Esophagus mucosa (tissue), 1 donor: ENCODE measurements at places on chromosomes 16 and 17. TPM values are rescaled to one million over a fixed set of nuclear protein-coding genes. Genes with fewer than 3 reads are reported as not detected.

DNA sequence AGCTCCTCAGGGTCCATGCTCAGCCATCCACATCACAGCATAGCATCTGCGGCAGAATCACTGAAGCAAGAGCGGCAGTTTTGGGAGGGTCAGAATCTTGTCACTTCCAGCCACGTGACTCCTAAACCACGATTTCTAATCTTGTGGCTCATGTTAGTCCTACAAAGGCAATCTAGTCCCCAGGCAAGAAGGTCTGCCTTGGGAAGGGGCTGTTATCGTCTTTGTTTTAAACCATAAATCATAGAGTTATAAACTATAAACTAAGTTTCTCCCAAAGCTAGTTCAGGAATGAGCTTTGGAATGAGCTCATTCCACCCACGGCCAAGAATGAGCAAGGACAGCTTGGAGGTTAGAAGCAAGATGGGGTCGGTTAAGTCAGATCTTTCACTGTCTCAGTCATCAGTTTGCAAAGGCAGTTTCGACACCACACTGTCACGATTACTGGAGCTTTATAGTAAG is 20.8 kb upstream of the DNAH17 start:
- no peak for ATAC-seq

DNA sequence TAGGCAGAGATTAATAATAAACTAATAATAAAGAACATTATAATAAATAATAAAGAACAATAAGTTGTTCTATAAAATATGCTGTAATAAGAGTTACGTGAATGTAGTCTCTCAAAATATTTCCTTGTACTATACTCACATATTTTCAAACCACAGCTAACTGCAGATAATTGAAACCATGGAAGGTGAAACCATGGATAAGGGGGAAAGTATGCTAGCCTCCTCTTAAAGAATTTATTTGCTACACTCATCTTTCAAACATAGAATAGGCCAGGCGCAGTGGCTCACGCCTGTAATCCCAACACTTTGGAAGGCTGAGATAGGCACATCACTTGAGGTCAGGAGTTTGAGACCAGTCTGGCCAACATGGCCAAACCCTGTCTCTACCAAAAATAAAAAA is 18.5 kb downstream of the CYTH1 start:
- ATAC-seq = no peak

GRCh38 chr17:34351096-34351495 is 5.2 kb upstream of the CCL13 start:
- no peak for ATAC-seq

DNA sequence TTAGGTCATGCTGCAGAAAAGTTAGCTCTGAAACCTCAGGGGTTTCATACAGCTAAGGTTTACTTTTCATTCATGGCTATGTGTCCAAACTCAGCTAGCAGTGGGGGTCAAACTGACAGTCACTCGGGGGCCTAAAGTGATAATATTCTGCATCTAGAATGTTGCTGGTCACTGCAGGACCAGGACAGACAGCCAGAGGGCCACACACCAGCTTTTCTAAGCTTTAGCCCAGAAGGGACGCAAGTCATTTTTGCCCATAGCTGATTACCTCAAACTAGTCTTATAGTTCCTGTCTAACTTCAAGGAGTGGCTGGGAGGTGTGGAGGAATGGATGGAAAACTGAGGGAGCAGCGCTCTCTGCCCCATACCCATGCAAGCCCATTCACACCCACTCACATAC is 163.0 kb upstream of the NLRP1 start:
- ATAC-seq = no peak

DNA sequence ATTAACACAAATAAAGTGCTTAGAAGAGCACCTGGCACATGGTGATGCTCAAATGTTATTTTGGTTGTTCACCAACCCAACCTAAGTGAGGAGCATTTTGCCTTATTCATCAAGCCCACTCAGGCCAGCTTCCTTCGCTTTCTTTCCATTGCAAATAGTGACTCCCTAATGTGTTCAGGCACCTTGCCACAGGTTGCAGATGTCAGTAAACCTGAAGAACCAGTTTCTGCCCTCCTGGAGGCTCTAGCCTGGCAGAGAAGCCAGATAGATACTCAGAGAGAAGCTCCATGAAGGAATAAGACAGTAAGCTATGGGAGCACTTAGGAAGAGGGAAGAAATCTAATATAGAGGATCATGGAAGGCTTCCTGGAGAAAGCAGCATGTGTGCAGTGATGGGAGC is 23.9 kb downstream of the GPR139 start:
- ATAC-seq = peak; percentile 45

Gene ZNHIT3
- total RNA-seq = 24.4 TPM
